T-cell (primary cell): ENCODE measurements at places on chromosomes 4 and X.

DNA sequence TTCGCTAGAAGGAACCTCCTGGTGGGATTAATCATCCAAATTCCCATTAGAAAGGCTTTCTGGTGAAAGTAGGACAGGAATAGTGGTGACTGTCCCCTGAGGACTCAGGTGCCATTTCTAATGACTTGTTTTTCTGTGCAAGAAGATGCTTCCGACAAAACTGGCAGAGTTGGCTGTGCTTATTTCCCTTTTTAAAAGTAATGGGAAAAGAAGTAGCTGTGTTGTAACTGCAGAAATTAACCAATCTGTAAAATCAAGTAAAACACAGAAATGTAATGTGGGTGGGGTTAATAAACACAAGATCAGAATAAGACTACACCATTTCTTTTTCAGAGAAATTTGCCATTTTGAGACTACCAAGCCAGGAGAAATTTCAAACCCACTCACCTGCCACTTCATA, 55.0 kb upstream of the FAM9B start:
- H3K4me1 ChIP-seq: no peaks in the 10 kb centered on the region
- no peak for DNase-seq
- H3K27ac ChIP-seq: no peak overlapping the region
- H3K36me3 ChIP-seq: no peaks in the 10 kb centered on the region

- no peak overlapping the region for H3K4me3 ChIP-seq
- H3K36me3 ChIP-seq: no peaks in the 10 kb centered on the region
- DNase-seq: no peak
- H3K27me3 ChIP-seq: no peaks in the 10 kb centered on the region
- H3K27ac ChIP-seq: no peak overlapping the region
Observed at GRCh38 chr4:73684097-73684496, 56.3 kb upstream of the CXCL8 start.

GRCh38 chr4:181061787-181062186, 1181.4 kb upstream of the TENM3 start:
- no peak for DNase-seq
- no peaks in the 10 kb centered on the region for H3K4me1 ChIP-seq
- H3K27me3 ChIP-seq: no peaks in the 10 kb centered on the region
- H3K27ac ChIP-seq: no peak overlapping the region
- H3K4me3 ChIP-seq: no peak overlapping the region
- H3K36me3 ChIP-seq: no peaks in the 10 kb centered on the region

- H3K27me3 ChIP-seq: no peaks in the 10 kb centered on the region
- H3K36me3 ChIP-seq: no peaks in the 10 kb centered on the region
- no peak overlapping the region for H3K4me3 ChIP-seq
Observed at GRCh38 chr4:10579648-10580047, 104.9 kb downstream of the CLNK start.

DNA sequence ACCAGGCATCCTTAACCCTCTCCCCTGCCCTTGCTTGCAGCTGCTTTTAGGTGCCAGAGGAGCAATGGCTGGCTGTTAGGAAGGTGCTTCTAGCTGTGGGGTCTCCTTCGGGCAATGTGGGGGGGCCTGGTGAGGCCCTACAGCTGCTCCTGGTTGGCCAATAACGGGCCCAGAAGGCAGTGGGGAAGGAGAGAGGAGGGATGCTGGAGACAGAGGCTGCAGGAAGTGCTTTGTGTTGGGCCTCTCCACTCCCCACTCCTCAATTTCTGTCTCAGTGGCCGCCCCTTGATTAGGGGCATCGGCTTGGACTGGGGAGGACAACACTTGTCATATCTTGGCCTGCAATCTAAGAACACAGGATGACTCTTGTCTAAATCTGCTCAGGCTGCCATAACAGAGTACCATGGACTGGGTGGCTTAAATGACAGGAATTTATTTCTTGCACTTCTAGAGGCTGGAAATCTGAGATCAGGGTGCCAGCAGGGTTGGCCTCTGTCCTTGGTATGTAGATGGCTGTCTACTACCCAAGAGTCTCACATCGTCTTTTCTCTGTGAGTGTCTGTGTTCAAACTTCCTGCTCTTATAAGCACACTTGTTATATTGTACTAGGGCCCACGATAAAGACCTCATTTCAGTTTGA, 374.3 kb downstream of the MID1IP1 start:
- no peaks in the 10 kb centered on the region for H3K27me3 ChIP-seq
- peak overlapping the region; percentile 72 for H3K27ac ChIP-seq
- no peaks in the 10 kb centered on the region for H3K36me3 ChIP-seq
- DNase-seq: no peak
- H3K4me3 ChIP-seq: no peak overlapping the region

- no peaks in the 10 kb centered on the region for H3K27me3 ChIP-seq
- no peaks in the 10 kb centered on the region for H3K36me3 ChIP-seq
- no peak overlapping the region for H3K4me3 ChIP-seq
- H3K27ac ChIP-seq: no peak overlapping the region
- no peaks in the 10 kb centered on the region for H3K4me1 ChIP-seq
- no peak for DNase-seq
Observed at GRCh38 chr4:73764513-73764912, 24.1 kb downstream of the CXCL8 start.

DNA sequence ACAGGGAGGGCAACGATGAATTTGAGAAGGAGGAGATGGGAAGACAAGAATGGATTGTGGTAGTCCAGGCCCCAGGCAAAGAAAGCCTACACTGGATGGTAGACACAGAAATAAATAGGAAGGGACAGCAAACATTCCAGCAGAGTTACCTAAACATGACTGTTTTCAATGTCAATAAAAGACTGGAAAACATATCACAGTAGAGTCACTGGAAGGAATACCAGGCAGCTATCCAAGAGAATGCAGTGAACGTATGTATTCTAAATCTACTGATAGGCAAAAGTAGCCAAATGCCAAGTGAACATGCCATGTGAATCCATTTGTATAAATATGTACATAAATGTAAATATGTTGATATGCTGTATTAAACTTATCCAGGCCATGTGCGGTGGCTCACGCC, 183.0 kb downstream of the PALLD start:
- H3K4me3 ChIP-seq: no peak overlapping the region
- no peak for DNase-seq

DNA sequence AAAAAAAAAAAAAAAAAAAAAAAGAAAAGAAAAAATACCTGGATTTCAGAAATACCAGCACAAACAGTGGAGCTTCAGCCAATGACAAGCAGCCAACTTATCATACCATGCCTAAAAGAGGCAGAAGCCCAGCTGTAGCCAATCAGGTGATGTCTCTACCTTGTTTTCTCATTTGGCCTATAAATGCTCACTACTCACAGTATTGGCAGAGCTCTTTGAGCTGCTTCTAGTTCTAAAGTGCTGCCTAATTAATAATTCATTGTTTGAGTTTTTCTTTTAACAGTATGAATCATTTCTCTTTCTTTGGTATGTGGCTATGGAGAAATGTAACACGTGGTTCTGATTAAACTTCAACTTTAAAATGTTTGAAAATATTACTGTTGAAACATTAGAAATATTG, 188.8 kb upstream of the TECRL start:
- no peaks in the 10 kb centered on the region for H3K36me3 ChIP-seq
- H3K27ac ChIP-seq: no peak overlapping the region
- no peak for DNase-seq
- no peaks in the 10 kb centered on the region for H3K4me1 ChIP-seq
- H3K4me3 ChIP-seq: no peak overlapping the region
- no peaks in the 10 kb centered on the region for H3K27me3 ChIP-seq

- no peak overlapping the region for H3K27ac ChIP-seq
- peaks cover 15% of the 10 kb centered on the region for H3K4me1 ChIP-seq
- H3K4me3 ChIP-seq: no peak overlapping the region
- DNase-seq: no peak
Observed at GRCh38 chrX:48826876-48827653, 752 bp downstream of the ERAS start.

GRCh38 chr4:39024311-39024865, 7.8 kb downstream of the TMEM156 start:
- H3K4me1 ChIP-seq: peaks cover 13% of the 10 kb centered on the region
- no peak for DNase-seq
- H3K4me3 ChIP-seq: no peak overlapping the region
- H3K36me3 ChIP-seq: no peaks in the 10 kb centered on the region
- no peak overlapping the region for H3K27ac ChIP-seq
- H3K27me3 ChIP-seq: no peaks in the 10 kb centered on the region

- H3K27me3 ChIP-seq: no peaks in the 10 kb centered on the region
- no peaks in the 10 kb centered on the region for H3K4me1 ChIP-seq
- DNase-seq: no peak
- H3K27ac ChIP-seq: no peak overlapping the region
- peaks cover 65% of the 10 kb centered on the region for H3K36me3 ChIP-seq
Observed at GRCh38 chrX:2732076-2732475, 19.8 kb upstream of the XG start.

DNA sequence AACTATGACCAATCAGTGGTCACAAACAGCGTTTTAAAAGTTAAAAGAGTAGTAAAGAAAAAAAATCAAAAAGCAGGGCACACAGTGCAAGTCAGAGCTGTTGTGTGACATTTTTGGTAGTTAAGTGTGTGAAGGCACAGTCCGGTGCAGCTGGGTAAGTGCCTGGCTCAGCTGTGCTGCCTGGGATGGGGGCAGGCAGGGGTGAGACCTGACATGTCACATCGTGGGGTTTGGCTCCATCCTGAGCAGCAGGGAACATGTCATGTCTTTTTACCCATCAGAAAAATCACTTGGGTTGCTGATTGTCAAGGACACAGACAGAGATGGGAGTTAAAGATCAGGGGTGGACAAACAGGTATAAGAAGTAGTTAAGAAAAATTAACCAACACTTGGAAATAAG, 125.1 kb downstream of the NSUN7 start:
- no peak for DNase-seq
- H3K36me3 ChIP-seq: no peaks in the 10 kb centered on the region
- H3K27me3 ChIP-seq: no peaks in the 10 kb centered on the region

DNA sequence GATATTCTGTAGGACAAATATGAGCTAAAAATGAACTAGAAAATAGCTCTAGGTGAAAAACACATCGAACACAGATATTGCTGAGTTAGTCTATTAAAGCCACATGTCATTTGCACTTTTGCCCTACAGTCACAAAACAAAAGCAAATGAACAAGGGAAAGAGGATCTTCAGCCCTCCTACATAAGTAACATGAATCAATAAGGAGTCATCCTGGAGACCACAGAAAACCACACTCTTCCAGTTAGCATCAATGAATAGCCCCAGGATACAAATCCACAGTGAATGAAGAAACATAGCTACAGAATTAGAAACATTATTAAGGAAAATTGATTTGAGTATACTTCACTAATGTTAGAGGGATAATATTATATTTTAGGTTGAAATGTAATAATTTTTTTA, 311.4 kb downstream of the MAPK10 start:
- no peak for DNase-seq
- no peaks in the 10 kb centered on the region for H3K36me3 ChIP-seq
- H3K4me1 ChIP-seq: no peaks in the 10 kb centered on the region
- H3K27ac ChIP-seq: no peak overlapping the region
- no peaks in the 10 kb centered on the region for H3K27me3 ChIP-seq

GRCh38 chr4:11049001-11049400, 364.4 kb upstream of the CLNK start:
- no peaks in the 10 kb centered on the region for H3K27me3 ChIP-seq
- no peak overlapping the region for H3K27ac ChIP-seq
- DNase-seq: no peak
- no peaks in the 10 kb centered on the region for H3K36me3 ChIP-seq
- H3K4me1 ChIP-seq: no peaks in the 10 kb centered on the region

- DNase-seq: no peak
- H3K27ac ChIP-seq: no peak overlapping the region
- no peaks in the 10 kb centered on the region for H3K4me1 ChIP-seq
- no peak overlapping the region for H3K4me3 ChIP-seq
- no peaks in the 10 kb centered on the region for H3K27me3 ChIP-seq
- no peaks in the 10 kb centered on the region for H3K36me3 ChIP-seq
Observed at GRCh38 chr4:17718471-17718870, 63.0 kb downstream of the FAM184B start.

DNA sequence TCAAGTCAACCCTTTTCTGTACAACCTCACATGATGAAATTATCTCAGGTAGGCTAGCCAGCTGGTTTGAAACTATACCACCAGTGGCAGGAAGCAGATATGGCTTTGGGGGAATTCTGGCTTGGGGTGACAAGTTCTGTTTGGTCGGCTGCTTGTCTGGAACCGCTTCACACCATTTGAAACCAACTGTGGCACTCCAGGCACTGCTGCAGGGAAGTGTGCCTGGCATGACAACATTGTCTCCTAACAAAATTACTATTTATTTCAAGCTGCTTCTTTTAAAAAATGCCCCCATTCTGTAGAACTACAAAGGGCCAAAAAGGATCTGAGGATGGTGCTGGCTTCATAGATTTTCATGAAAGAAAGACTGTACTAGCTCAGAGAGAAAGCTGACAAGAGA, 37.1 kb upstream of the GPM6B start:
- no peaks in the 10 kb centered on the region for H3K27me3 ChIP-seq
- H3K4me1 ChIP-seq: no peaks in the 10 kb centered on the region
- no peak for DNase-seq
- no peaks in the 10 kb centered on the region for H3K36me3 ChIP-seq
- no peak overlapping the region for H3K27ac ChIP-seq
- H3K4me3 ChIP-seq: no peak overlapping the region

DNA sequence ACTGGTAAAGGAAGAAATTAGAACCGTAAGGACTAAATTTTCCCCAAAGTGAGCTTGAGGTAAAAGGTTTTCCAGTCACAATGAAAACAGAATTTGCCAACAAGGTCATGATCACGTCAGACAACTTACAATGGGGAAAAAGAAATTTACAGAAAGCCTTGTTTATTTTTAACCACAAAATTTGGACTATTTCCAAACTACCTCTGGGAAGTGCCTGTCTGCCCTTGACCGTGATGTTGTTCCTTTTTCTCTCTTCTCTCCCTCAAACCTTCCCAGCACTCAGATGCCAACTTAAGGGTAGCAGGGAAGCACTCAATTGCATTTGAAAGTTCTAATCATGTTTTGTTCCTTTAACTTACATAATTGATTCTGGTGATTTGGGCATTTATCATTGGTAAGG, 32.5 kb downstream of the MEPE start:
- no peaks in the 10 kb centered on the region for H3K27me3 ChIP-seq
- no peak overlapping the region for H3K4me3 ChIP-seq
- DNase-seq: no peak
- H3K4me1 ChIP-seq: no peaks in the 10 kb centered on the region
- H3K36me3 ChIP-seq: no peaks in the 10 kb centered on the region

DNA sequence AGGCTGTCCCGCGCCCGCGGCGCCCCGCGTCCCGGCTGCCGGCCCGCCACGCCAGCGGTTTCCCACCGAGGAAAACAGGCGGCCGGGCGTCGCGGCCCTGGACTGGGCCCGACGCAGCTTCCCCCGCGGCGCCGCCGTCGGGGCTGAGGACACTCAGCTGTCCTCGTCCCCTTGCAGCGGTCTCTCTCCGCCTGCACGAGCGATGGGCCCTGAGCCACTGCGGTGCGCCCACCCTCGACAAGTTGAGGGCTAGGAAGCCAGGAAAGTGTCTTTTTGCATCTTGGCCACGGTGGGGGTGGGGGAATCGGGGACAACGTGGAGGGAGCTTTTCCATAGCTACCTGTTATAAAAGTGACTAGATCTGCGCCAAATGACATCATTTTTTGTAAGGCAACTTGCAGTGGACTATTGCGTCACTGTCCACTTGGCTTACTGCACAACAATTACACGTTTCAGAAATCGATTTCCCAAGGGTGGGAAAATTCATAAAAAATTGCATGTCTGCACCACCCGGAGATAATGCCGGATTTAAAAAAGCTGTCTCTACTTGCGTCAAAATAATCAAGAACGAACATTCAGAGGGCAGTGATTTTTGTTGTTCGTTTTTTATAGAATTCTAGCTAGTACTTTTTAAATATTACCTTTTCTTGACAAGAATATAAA, 1.1 kb downstream of the KLHL15 start:
- no peaks in the 10 kb centered on the region for H3K27me3 ChIP-seq
- peak overlapping the region; percentile 72 for H3K27ac ChIP-seq
- H3K4me3 ChIP-seq: peak overlapping the region; percentile 68
- DNase-seq: peak; percentile 1
- H3K4me1 ChIP-seq: peaks cover 3% of the 10 kb centered on the region

GRCh38 chr4:37891260-37892159, 626 bp downstream of the TBC1D1 start:
- peak; percentile 40 for DNase-seq
- H3K4me1 ChIP-seq: peaks cover 13% of the 10 kb centered on the region
- no peaks in the 10 kb centered on the region for H3K36me3 ChIP-seq
- H3K27me3 ChIP-seq: no peaks in the 10 kb centered on the region
